ENCODE measurements at places on chromosomes 1 and 21. TPM values are rescaled to one million over a fixed set of nuclear protein-coding genes. Genes with fewer than 3 reads are reported as not detected.
A peak's percentile ranks its signal among the peaks of the same experiment; 100 is the strongest.

DNA sequence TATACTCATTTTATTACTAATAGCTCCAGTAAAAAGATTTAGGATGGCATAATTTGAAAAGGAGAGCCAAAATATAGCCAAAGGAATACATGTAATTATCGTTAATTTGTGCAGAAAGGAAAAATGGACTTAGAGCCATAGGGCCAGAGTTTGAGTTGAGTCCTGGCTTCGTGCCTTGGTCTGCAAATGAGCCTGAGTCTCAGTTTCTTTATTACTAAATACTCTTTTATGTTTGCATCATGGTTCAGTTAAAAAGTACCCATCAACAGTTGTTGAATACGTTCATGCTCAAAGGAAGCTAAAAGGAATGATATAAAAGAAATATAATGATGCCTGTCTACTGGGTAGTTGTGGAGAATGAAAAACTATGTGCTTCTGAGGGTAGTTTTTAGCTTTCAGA lies 155.7 kb upstream of the FAM78B start:
- H3K36me3 ChIP-seq: no peaks in the 10 kb centered on the region
- H3K4me3 ChIP-seq: no peak overlapping the region
- H3K4me1 ChIP-seq: no peaks in the 10 kb centered on the region

DNA sequence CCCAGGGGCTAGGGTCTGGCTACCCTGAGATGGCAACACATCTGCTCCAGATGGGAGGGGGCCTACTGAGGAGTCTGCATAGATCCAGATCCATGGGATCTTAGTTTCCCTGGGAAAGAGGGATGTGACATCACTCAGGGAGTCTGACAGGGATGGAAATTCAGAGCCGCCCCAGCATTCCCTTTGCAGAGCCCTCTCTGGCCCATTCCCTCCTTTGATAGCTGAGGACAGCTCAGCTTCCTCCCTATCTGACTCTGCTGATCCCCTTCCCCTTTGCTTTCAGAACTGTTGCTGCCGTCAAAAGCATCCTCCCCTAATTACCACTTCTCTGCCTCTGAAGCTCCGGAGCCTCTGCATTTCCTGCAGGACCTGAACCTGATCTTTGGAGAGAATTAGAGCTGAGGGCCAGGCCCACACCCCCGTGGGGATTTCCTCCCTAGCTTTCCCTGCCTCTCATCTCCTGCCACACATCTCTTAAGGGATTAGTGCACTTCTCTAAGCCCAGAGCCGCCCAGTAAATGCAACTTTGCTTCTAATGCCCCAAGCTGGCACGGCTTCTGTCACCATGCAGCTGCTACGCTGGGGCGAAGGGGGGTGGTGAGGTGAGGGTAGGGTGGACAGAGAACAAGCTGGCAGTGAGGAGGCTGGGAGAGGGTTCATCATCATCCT lies 9.5 kb upstream of the ASCL5 start:
- no peaks in the 10 kb centered on the region for H3K27me3 ChIP-seq
- H3K4me1 ChIP-seq: peaks cover 21% of the 10 kb centered on the region
- peaks cover 74% of the 10 kb centered on the region for H3K36me3 ChIP-seq
- H3K4me3 ChIP-seq: no peak overlapping the region
- no peak overlapping the region for H3K27ac ChIP-seq

GRCh38 chr1:101025283-101025656 lies 314 bp downstream of the DPH5 start:
- peaks cover 3% of the 10 kb centered on the region for H3K36me3 ChIP-seq
- peak overlapping the region; percentile 82 for H3K27ac ChIP-seq
- DNase-seq: no peak
- H3K4me1 ChIP-seq: no peaks in the 10 kb centered on the region

- peaks cover 6% of the 10 kb centered on the region for H3K36me3 ChIP-seq
- peaks cover 8% of the 10 kb centered on the region for H3K4me1 ChIP-seq
- no peak overlapping the region for H3K27ac ChIP-seq
- peak overlapping the region; percentile 47 for H3K4me3 ChIP-seq
- DNase-seq: no peak
- no peaks in the 10 kb centered on the region for H3K27me3 ChIP-seq
These were observed 1.1 kb downstream of the MIA3 start for GRCh38 chr1:222618880-222619596.

GRCh38 chr1:51516649-51517158 lies 2.4 kb downstream of the EPS15 start:
- peaks cover 8% of the 10 kb centered on the region for H3K4me1 ChIP-seq
- H3K27me3 ChIP-seq: no peaks in the 10 kb centered on the region
- no peaks in the 10 kb centered on the region for H3K36me3 ChIP-seq
- H3K4me3 ChIP-seq: no peak overlapping the region
- no peak overlapping the region for H3K27ac ChIP-seq

GRCh38 chr1:118978914-118979701 lies 9.0 kb downstream of the TBX15 start:
- H3K36me3 ChIP-seq: no peaks in the 10 kb centered on the region
- peaks cover 11% of the 10 kb centered on the region for H3K4me1 ChIP-seq
- H3K4me3 ChIP-seq: no peak overlapping the region

DNA sequence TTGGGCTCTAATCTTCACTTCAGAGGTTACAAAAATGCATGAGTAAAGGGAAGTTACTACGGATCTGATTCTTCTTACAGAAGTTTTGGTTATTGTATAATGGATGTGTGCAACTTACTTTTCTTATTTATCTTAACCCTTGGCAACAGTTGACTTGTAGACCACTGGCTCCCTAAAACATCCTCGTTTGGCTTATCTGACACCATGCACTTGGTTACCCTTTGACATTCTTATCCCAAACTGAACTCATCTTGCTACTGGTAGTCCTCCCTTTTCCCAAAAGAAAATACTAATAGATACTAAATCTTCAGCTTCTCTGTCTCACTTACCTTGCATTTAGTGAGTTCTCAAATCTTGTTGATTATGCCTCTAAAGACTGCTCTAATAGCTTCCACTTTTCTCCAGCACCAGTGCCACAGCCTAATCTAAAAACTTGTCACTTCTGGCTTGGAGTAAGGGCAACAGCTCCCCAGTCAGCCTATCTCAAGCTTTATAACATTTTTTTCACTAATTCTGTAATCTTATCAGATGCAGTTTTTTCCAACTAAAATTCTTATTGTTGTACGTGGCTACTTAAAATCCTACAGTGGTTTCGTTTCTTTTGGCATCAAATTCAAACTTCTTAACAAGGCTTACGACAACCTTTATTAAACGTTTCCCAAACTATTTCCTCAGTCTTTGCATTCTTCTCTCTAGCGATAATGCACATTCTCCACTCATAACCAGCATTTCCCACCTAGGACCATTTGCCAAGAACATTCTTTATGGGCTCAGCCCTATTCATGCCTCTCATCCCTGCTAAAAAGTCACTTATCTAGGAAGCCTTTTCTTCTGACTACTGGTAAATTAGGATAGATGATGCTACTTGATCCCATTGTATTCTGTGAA lies 204.2 kb downstream of the KCNT2 start:
- no peaks in the 10 kb centered on the region for H3K4me1 ChIP-seq
- DNase-seq: no peak
- H3K27ac ChIP-seq: no peak overlapping the region
- no peak overlapping the region for H3K4me3 ChIP-seq

GRCh38 chr1:39359028-39359570 lies 132.3 kb upstream of the BMP8A start:
- H3K27me3 ChIP-seq: no peaks in the 10 kb centered on the region
- H3K27ac ChIP-seq: no peak overlapping the region
- peaks cover 38% of the 10 kb centered on the region for H3K36me3 ChIP-seq
- no peak overlapping the region for H3K4me3 ChIP-seq

DNA sequence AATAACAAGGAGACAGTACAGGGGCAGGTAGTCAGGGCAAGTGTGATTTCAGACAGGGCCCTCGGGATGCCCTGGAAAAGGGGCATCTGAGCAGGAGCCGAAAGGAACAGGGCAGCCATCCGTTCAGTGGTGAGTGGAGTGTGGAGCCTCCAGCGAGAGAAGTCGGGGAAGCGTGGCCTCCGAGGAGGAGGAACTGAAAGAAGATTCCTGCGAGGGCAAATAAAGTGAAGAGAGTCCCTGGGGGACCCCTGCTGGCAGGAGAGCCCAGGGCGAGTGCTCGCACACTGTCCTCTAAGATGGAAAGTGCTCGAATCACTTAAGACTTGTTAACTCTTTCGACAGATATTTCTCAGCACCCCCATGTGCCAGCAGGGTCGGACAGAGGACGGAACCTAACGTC lies 3.5 kb upstream of the UTS2 start:
- no peak overlapping the region for H3K4me3 ChIP-seq
- H3K27ac ChIP-seq: no peak overlapping the region
- H3K27me3 ChIP-seq: no peaks in the 10 kb centered on the region
- no peaks in the 10 kb centered on the region for H3K4me1 ChIP-seq
- H3K36me3 ChIP-seq: no peaks in the 10 kb centered on the region
- no peak for DNase-seq

GRCh38 chr1:9183441-9183840 lies 51.1 kb upstream of the H6PD start:
- H3K36me3 ChIP-seq: no peaks in the 10 kb centered on the region
- no peak overlapping the region for H3K4me3 ChIP-seq
- no peak overlapping the region for H3K27ac ChIP-seq
- peaks cover 25% of the 10 kb centered on the region for H3K4me1 ChIP-seq

- H3K36me3 ChIP-seq: no peaks in the 10 kb centered on the region
- peaks cover 44% of the 10 kb centered on the region for H3K4me1 ChIP-seq
- peak overlapping the region; percentile 33 for H3K4me3 ChIP-seq
- H3K27me3 ChIP-seq: no peaks in the 10 kb centered on the region
- DNase-seq: no peak
These were observed 31.1 kb upstream of the SRP9 start for GRCh38 chr1:225746361-225747179.

- peaks cover 45% of the 10 kb centered on the region for H3K36me3 ChIP-seq
- H3K4me3 ChIP-seq: no peak overlapping the region
- H3K27ac ChIP-seq: no peak overlapping the region
These were observed 33.1 kb upstream of the SELENON start for GRCh38 chr1:25766721-25767436.

DNA sequence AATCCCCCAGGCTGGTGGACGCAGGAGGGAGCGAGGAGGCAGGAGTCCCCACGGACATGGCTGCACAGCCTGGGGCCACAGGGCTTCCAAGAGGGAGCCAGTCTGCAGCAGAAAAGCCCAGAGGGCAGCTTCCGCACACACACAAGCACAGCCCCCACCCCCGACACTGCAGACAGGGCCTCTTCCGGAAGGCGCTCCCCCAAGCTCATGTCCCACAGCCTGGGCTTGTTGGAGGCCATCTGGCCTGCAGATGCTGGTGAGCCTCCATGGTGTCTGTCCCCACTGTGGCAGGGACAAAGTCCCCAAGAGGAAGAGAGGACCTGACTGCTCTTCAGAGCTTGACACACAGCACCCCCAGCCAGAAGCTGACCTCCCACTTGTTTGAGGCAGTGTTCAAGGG lies 13.4 kb upstream of the KIAA1614 start:
- peaks cover 15% of the 10 kb centered on the region for H3K4me1 ChIP-seq
- H3K27me3 ChIP-seq: no peaks in the 10 kb centered on the region
- H3K36me3 ChIP-seq: no peaks in the 10 kb centered on the region
- no peak overlapping the region for H3K27ac ChIP-seq

DNA sequence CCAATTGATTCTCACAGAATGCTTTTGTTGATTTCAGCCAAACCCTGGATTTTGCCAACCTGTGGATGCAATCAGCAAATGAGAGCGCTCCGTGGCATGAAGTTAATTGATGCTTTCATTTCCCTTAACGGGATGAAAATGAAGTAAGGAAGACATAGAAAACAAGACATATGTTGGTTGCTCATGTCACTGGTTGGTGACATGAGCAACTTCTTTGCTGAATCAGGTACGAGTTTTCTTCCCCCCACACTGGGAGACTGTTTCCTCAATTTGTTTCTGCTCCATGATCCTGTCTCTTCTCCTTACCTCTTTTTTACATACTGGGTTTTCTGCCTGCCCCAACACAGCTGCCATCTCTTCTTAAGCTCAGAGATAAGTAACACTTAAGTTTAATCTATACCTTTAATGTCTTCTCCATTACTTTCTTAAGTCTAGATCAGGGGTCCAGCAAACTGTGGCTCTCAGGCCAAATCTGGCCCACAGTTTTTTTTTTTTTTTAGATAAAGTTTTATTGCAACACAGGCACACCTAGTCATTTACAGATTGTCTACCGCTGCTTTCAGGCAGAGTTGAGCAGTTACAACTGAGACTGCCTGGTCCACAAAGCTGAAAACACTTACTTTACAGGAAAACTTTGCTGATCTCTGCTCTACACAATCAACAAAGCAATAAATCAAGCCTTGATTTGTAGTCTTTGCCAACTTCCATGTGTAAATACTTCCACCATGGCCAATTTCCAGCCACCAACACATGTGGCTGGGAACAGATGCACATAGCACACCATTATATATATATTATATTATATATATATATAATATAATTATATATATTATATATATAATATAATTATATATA lies 13.3 kb downstream of the GPR157 start:
- no peak overlapping the region for H3K27ac ChIP-seq
- DNase-seq: no peak
- H3K27me3 ChIP-seq: no peaks in the 10 kb centered on the region
- peaks cover 14% of the 10 kb centered on the region for H3K4me1 ChIP-seq
- no peak overlapping the region for H3K4me3 ChIP-seq

DNA sequence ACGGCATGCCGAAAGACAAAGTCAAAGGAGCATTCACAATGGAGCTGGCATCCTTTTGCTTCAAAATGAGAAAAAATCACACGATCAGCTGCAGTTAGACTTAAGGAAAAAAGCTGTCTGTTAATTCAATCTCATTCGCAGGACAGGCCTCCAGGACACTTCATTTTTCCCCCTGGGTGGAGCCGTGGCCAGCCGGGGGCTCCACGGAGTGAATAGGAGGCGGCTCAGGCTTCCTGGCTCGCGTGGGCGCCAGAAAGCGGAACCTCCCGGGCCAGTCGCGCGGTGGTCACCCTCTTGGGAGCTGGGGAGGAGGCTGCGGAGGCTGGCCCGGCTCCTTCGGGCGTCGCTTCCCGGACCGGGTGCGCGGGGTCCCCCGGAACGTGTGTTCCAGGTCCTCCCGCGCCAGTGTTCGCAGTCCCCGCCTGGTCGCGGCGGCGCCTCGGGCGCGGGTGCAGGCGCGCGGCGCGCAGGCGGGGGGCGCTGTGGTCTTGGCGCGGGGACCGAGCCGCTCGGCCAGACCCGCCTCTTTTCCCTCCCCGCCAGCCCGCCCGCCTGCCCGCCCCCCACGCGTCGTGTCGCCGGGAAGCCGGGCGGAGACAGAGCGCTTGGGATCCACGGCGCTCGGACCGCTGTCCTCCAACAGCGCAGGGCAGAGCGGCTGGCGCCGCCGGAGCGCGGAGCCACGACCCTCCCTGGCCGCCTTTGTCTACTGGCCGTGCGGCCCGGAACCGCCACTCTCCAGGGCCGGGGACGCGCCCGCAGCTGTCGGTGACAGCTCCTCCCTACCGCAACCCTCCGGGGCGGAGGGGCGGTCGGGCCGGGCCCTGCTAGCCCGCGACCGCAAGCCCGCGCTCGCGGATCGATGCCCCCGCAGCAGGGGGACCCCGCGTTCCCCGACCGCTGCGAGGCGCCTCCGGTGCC lies at the start of gene RHOU:
Gene RHOU, plus strand, starts transcription at position 599 of the 921 bp plus-strand sequence. Its CDS starts 264 bp downstream, at position 863.
- H3K27me3 ChIP-seq: no peaks in the 10 kb centered on the region
- DNase-seq: peak; percentile 54
- H3K27ac ChIP-seq: peak within 1 kb of the TSS; percentile 54
- peaks cover 13% of the 10 kb centered on the region for H3K4me1 ChIP-seq
- peak within 1 kb of the TSS; percentile 80 for H3K4me3 ChIP-seq

GRCh38 chr1:201459775-201460174 lies 9.2 kb downstream of the PHLDA3 start:
- no peaks in the 10 kb centered on the region for H3K27me3 ChIP-seq
- DNase-seq: no peak
- peaks cover 9% of the 10 kb centered on the region for H3K36me3 ChIP-seq
- H3K4me1 ChIP-seq: peaks cover 50% of the 10 kb centered on the region
- no peak overlapping the region for H3K4me3 ChIP-seq

Gene CSDE1
- total RNA-seq: 727 TPM

Gene PCBP3
- 18.0 TPM for total RNA-seq

Gene SPATC1L
- 4.8 TPM for total RNA-seq

Gene ZNF683
- total RNA-seq: not detected

Gene MRPL37
- 53.4 TPM for total RNA-seq

Gene OVAAL
- total RNA-seq: not detected

Gene SLAMF9
- not detected for total RNA-seq
